ENCODE measurements at places on chromosomes 11 and 22. TPM values are rescaled to one million over a fixed set of nuclear protein-coding genes. Genes with fewer than 3 reads are reported as not detected.

Gene CCDC73
- 0.03 TPM for total RNA-seq

Gene SPCS2
- total RNA-seq: 33.5 TPM

Gene VSIG2
- total RNA-seq: not detected

Gene SCGB2A2
- not detected for total RNA-seq

Gene HSPB2
- total RNA-seq: not detected

Gene STK33
- 8.6 TPM for total RNA-seq

Gene POU2AF2
- total RNA-seq: not detected

Gene PHLDB1
- total RNA-seq: 42.2 TPM

Gene ADM2
- 0.79 TPM for total RNA-seq

Gene SNX32
- not detected for total RNA-seq

Gene HEPN1
- 0.05 TPM for total RNA-seq

Gene TEX54
- total RNA-seq: 0.66 TPM

Gene OR6T1
- total RNA-seq: not detected

Gene RRAS2
- 93.9 TPM for total RNA-seq

Gene PRDX5
- 274 TPM for total RNA-seq

Gene LYVE1
- not detected for total RNA-seq

Gene LIF
- 8.8 TPM for total RNA-seq

Gene NAALAD2
- total RNA-seq: 1.3 TPM

Gene ST3GAL4
- total RNA-seq: 34.7 TPM

Gene C11orf97
- not detected for total RNA-seq

Gene CASP12
- total RNA-seq: not detected

Gene ANGPTL5
- total RNA-seq: not detected

Gene MRGPRG
- not detected for total RNA-seq

Gene MRGPRX3
- 0.93 TPM for total RNA-seq

Gene SCGB1D2
- not detected for total RNA-seq

Gene GDPD4
- total RNA-seq: not detected

Gene SMTNL1
- total RNA-seq: not detected

Gene CHRNA10
- 0.43 TPM for total RNA-seq

Gene ZBTB44
- total RNA-seq: 18.2 TPM

Gene CD3E
- total RNA-seq: 0.42 TPM

Gene EFCAB6
- not detected for total RNA-seq

Gene PTPRCAP
- not detected for total RNA-seq

Gene PGM2L1
- total RNA-seq: 3.7 TPM

Measured in HT1080 (cell line).